ENCODE measurements at places on chromosomes 16 and 17.
A peak's percentile ranks its signal among the peaks of the same experiment; 100 is the strongest.

DNA sequence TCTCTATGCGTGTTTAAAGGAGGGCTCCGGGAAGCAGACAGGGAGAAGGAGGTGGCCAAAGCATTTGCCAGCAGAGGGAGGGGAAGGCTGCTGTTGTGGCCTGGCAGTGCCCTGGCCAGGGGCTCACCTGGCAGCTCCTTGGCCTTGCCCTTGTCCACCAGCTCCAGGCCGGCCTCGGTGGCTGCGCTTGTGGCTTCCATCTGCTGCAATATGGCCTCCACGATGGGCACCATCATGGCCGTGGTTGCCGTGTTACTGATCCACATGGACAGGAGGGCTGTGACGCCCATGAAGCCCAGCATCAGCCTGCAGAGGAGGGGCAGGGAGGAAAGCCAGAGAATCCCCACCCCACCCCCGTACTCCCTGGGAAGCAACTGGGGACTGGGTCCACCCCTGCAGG is 9.4 kb downstream of the SLC13A5 start:
- DNase-seq = no peak

DNA sequence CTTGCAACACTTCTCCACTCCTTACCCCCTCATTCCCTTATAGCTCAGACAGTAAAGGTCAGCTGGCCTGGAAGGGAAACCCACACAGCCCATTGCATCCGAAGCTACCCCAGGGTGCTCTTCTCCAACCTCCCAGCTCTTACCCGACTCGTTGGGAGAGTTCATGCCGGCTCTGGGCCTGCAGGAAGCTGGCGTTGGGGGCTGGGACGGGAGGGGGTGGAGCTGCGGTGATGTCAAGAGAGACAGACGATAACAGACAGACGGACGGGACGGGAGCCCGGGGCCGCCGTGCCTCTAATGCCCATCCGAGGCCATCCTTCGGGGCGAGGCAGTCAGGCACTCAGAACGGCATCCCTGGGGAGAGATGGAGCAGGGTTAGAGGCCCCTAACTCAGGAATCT is 6.1 kb downstream of the HDAC5 start:
- no peak for DNase-seq

GRCh38 chr17:83202002-83203000 is 122.9 kb downstream of the METRNL start:
- DNase-seq = peak; percentile 57

GRCh38 chr17:60330731-60331130 is 61.2 kb downstream of the USP32 start:
- no peak for DNase-seq

GRCh38 chr16:72932050-72932449 is 115.9 kb downstream of the ZFHX3 start:
- DNase-seq = no peak

GRCh38 chr17:50769884-50770283 is 2.6 kb upstream of the ANKRD40CL start:
- DNase-seq = peak; percentile 32

DNA sequence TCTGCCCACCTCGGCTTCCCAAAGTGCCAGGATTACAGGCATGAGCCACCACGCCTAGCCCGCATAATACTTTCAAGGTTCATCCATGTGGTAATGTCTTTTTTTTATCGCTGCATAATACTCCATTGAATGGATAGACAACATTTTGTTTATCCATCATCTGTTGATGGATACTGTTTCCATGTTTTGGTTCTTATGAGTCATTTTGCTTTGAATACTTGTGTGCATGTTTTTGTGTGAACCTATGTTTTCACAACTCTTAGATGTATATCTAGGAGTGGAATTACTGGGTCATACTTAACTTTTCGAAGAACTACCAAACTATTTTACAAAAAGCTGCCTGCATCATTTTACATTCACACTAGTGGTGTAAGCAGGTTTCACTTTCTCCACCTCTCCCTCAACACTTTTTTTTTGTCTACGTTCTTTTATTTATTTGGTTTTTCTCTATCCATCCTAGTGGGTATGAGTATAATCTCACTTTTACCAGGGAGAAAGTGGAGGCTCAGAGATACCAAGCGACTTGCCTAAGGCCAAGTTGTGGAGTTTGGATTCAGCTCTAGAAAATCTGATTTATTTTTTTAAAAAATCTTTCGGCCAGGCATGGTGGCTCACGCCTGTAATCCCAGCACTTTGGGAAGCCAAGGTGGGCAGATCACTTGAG is 151.2 kb downstream of the CMIP start:
- DNase-seq = no peak

DNA sequence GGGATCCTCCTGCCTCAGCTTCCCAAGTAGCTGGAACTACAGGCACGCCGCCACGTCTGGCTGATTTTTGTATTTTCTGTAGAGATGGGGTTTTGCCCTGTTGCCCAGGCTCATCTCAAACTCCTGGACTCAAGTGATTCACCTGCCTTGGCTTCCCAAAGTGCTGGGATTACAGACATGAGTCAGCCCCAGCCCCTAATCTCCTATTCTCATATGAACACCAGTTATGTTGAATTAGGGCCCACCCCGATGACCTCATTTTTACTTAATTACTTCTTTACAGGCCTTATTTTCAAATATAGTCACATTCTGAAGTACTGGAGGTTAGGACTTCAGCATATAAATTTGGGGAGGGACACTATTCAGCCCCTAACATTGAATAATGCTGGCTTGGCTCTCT is 49.2 kb downstream of the ZNRF1 start:
- DNase-seq = no peak

DNA sequence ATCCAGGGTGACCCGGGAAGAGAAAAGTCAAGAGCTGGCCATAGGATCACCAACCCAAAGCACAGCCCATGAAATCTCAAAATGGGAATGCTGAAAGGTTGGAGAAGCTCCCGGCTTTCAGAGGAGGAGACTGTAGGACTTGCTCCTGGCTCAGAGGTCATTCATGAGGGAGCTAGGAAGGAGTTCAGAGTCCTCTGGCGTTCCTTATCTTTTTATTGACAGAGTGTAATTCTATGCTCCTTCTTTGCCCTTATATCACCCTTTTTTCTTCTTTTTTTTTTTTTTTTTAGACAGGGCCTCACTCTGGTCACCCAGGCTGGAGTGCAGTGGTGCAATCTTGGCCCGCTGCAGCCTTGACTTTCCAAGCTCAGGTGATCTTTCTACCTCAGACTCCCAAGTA is 27.3 kb upstream of the CNOT1 start:
- DNase-seq = no peak

GRCh38 chr17:17712268-17712924 is 31.1 kb downstream of the RAI1 start:
- no peak for DNase-seq

DNA sequence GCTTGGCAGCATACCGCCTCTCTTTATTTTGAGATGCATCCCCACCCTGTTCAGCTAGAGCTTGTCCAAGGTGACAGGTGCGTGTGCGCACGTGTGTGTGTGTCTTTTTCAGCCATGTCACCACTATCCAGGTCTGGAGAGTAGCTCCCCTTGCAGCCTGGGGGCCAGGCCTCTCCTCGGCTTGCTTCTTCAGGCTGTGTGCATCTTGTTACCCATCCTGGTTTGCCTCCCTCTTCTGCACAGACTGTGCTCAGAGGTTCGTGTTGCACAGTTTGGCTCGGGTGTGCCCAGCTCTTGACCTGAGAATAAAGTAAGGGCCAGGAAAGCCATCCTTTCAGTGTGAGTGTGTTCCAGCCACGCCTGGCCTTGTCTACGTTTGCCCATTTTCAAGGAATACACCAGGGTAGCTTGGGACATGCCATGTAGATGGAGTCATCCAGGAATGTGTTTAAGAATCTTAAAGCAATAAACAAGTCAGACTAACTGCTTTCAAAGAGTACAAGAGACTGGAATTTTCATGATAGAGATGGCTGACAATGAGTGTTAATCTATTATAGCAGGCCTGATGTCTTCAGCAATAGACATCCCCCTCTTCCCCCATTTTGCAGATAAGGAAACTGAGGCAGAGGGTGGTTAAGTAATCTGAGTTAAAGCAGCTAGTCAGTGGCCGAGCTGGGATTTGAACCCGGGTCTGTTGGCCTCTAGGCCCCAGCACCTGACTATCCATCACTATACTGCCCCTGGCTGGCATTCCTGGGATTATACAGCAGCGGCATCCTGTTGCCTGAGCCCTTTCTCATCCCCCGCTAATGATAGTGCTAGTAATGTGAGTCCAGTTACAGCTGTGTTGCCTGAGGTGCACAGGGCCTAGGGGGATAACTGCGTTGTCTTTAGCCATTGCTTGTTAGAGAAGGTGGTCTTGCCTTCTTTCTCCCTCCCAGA is 77.9 kb downstream of the KSR1 start:
- DNase-seq = no peak

- peak; percentile 86 for DNase-seq
These were observed 12.8 kb upstream of the GNG13 start for GRCh38 chr16:813204-813915.

DNA sequence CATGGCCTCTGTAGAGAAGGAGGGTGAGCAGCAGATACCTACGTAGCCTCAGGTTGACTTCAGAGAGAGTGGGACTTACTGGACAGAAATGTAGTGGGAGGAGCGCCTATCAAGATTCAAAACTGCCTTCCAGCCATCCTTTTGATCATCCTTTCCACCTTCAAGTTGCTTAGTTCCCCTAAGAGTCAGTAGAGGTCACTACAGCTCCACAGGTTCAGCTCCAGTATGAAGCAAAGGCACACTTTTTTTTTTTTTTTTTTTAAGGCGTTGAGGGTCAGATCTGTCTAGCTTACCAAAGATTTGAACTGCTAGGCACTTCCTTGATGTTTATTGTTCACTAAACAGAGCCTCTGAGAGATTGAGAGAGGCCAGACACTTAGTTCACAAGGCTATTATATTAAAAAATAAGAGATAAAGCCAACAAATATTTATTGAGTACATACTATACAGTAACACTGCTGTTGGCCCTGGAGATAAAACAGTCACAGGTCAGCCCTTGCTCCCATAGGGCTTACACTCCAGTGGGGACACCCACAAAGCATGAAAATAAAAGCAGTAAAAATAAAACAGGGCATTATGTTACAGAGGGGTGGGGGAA is 3.1 kb downstream of the RNF227 start:
- DNase-seq = no peak

DNA sequence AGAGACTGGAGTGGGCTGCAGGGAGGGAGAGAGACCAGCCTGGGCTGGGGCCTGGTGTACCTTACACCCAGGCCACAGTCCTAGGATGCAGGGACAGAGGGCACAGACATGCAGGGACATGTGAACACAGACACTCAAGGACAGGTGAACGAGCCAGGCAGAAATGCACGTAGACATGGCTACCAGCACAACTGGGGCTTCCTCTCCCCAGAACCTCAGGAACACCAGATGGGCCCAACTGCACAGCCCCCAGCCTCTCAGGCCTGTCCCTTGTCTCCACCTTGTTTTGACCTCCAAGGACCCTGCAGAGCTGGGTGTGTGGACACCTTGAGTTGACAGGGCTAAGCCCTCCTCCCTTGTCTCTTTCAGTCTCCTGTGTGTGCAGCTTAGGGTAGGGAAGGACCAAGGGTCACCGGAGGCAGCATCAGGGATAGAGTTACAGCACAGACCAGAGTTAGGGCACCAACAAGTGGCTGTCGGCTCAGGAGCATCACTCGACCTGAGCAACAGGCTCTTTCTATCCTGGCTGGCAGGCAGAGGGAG is 9.2 kb downstream of the SEZ6 start:
- no peak for DNase-seq

DNA sequence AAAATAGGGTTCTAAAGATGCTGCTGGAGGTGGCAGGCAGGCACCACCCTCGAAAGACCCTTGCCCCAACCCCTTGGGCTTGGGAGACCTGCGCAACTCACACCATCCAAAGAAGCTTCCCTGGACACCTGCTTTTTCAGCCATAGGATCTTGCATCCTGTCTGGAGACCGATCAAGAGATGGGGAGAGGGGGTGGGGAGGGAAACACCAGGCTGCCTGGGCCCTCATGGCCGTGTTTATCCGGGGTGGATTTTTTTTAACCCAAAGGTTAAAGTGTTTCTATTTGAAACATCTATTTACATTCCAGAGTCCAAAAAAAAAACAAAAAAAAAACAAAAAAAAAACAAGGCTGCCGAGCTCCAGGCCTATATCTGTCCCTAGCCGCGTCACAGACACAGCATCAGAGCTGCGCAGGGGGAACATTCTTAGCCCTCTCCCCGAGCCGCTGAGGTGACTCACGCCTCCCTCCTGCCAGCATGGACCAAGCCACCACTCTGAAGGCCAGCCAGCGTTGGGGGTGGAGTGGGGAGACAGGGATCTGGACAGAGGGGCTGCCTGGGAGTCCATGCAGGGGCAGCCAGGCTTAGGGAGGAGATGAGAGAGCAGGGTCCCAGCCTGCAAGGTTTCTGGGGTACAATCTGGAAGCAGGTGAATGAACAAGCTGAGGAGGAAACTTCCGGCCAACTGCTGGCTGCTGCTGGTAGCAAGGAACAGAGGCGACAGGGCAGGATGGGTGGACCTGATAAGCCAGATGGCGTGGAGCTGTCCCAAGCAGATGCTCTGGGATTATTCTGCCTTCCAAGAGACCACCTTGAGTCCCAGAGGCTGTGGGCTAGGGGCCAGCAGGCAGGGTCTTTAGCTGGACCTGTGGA is 14.8 kb downstream of the HDAC5 start:
- no peak for DNase-seq

GRCh38 chr17:83090444-83091256 is 11.2 kb downstream of the METRNL start:
- no peak for DNase-seq

GRCh38 chr16:23952128-23952970 is 116.6 kb downstream of the PRKCB start:
- DNase-seq = peak; percentile 75

GRCh38 chr17:57577751-57578607 is 167.1 kb downstream of the CCDC182 start:
- no peak for DNase-seq

- DNase-seq = no peak
These were observed 82.2 kb downstream of the SPECC1 start for GRCh38 chr17:20091174-20092029.

DNA sequence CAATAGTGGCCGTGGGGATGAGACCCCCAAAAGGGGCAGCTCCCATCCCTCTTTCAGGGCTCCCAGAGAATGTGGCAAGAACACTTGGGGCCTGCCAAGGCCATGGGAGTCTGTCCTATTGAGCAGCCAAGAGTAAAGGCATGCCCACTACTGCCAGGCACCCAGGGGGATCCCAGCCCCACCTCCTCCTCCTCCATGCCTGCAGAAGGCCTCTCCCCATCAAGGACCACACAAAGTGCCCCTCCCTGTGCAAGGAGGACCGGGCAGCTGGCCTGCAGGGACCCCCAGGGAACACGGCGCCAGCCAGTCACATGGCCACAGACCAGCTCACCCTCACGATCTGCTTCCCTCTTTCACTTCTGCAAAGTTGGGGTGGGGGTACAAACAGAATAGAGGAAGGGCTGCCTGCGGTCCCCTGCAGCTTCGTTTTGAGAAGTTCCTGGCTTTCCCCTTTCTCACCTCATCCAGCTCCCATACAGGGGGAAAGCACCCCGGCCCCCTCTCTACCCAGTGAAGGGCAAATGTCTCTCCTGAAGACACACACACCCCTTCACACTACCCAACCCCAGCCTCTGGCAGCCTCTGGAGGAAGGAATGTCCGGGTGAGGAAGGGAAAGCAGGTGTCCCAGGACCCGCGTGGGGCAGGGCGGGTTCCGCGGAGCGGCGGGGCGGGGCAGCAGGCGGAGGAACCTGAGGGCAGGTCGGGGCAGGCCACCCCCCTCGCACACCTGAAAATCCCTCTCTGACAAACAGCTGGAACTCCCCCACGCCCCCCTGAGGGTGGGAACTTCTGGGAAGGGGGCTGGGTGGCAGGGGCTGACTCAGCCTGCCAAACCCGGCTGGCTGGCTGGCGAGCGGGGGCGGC is 2.0 kb downstream of the PPP1R9B start:
- peak; percentile 89 for DNase-seq

GRCh38 chr17:49918591-49918990 is 50.4 kb upstream of the DLX4 start:
- DNase-seq = no peak

GRCh38 chr16:11151156-11151884 is 104.7 kb downstream of the SOCS1 start:
- no peak for DNase-seq

- DNase-seq = no peak
These were observed 345.1 kb downstream of the XYLT1 start for GRCh38 chr16:17125671-17126070.
